ENCODE measurements at places on chromosomes 1 and 21. TPM values are rescaled to one million over a fixed set of nuclear protein-coding genes. Genes with fewer than 3 reads are reported as not detected.
A peak's percentile ranks its signal among the peaks of the same experiment; 100 is the strongest.

GRCh38 chr21:41887667-41888066 lies 8.5 kb upstream of the PRDM15 start:
- H3K4me3 ChIP-seq: no peak overlapping the region
- H3K27ac ChIP-seq: no peak overlapping the region
- DNase-seq: no peak

- peaks cover 13% of the 10 kb centered on the region for H3K4me1 ChIP-seq
- no peak overlapping the region for H3K4me3 ChIP-seq
- no peaks in the 10 kb centered on the region for H3K36me3 ChIP-seq
- DNase-seq: no peak
- no peak overlapping the region for H3K27ac ChIP-seq
Measured at GRCh38 chr1:58548371-58548770, 1.8 kb upstream of the OMA1 start.

DNA sequence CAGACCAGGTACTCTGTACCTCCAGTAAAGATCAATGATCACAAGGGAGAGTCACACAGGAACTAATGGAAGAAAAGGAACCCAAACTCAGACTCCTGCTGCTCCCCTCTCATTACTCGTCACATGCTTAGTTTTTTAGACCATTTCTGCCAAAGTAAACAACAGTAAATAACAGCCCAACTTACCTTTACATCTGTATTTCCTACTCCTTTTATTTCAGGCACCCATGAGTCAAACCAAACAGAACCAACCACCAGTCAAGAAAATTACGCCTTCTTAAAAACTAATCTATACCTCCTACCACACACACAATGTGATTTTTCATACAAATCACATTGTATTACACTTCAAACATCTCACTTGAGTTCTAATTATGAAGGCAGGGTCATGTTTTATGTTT lies 61.4 kb upstream of the HTR1D start:
- H3K27ac ChIP-seq: no peak overlapping the region
- DNase-seq: no peak
- H3K27me3 ChIP-seq: no peaks in the 10 kb centered on the region
- no peak overlapping the region for H3K4me3 ChIP-seq
- peaks cover 33% of the 10 kb centered on the region for H3K36me3 ChIP-seq
- H3K4me1 ChIP-seq: no peaks in the 10 kb centered on the region

DNA sequence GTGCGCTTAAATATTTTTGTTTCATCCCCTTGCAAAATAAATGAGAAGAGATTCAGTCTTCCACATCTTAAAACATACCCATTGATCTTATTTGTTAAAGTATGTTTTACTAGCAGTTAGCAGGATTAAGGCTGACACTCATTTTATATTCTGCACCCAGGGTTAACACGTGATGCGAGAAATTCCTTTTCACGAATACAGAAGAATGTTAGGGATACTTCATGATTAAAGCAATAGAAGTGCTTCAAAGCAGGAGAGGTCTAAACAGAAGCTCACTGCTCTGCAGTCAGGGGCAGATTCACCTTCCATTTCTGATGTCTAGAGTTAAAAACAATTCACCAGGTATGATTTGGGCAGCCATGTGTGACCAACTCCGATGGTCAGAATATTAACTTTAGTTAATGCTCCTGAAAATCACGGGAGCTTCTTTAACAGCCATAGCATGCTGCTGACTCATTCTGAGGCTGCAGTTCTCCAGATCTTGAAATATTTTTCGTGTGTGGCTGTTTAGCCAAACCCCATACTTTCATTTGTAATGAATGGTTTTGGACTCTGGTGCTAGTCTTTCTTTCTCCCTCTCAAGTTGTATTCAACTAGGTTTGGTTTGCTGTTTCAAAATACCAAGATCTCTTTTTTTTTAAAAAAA lies 19.7 kb downstream of the BCAR3 start:
- H3K27me3 ChIP-seq: no peaks in the 10 kb centered on the region
- peaks cover 8% of the 10 kb centered on the region for H3K4me1 ChIP-seq
- no peak overlapping the region for H3K4me3 ChIP-seq
- peak; percentile 19 for DNase-seq
- H3K36me3 ChIP-seq: no peaks in the 10 kb centered on the region

DNA sequence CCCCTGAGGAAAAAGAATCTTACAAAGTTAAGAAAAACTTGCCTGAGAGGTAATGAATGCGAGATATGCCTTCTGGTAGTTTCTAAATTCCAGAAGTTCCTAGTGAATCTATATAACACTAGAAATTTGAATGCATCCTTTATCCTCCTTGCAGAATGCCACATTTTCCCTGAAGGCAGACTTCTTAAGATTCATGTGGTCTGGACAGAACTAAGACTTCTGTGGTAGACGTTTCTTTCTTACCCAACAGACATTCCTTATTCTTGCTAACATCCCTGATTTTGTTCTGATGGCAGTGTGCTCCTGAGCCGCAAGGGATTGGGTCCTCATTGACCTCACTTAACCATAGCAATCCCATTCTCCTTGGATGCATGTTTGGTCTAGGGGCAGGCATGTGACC lies 121.3 kb upstream of the PAPPA2 start:
- no peaks in the 10 kb centered on the region for H3K36me3 ChIP-seq
- H3K4me3 ChIP-seq: no peak overlapping the region
- DNase-seq: no peak
- no peaks in the 10 kb centered on the region for H3K4me1 ChIP-seq
- H3K27ac ChIP-seq: no peak overlapping the region

GRCh38 chr1:214337511-214337910 lies 56.6 kb downstream of the SMYD2 start:
- no peaks in the 10 kb centered on the region for H3K4me1 ChIP-seq
- H3K27me3 ChIP-seq: no peaks in the 10 kb centered on the region
- DNase-seq: no peak
- H3K36me3 ChIP-seq: peaks cover 16% of the 10 kb centered on the region

GRCh38 chr1:173395762-173396161 lies 81.4 kb upstream of the PRDX6 start:
- no peaks in the 10 kb centered on the region for H3K36me3 ChIP-seq
- peaks cover 14% of the 10 kb centered on the region for H3K4me1 ChIP-seq
- H3K27me3 ChIP-seq: no peaks in the 10 kb centered on the region
- peak; percentile 26 for DNase-seq

- H3K27ac ChIP-seq: no peak overlapping the region
- no peaks in the 10 kb centered on the region for H3K4me1 ChIP-seq
- H3K27me3 ChIP-seq: peaks cover 69% of the 10 kb centered on the region
- no peak for DNase-seq
Measured at GRCh38 chr1:160167056-160167455, 15.7 kb downstream of the ATP1A4 start.

DNA sequence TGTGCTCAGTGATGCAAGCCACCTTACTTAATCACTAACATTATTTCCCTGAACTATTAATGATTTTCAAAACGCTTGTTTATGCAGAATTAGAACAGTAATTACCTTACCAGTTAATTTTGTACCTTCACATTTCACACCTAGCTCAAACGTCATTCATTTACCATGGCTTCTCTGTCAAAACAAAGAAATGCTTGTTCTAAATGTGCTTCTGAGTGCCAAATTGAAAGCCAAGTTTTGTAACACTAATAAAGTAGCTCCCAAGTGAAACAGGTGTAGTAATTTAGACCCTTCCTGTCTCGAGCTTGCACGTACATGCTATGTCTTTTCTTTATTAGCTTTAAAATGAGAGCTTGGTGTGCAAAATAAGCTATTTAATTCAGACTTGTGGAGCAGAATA lies 533.7 kb upstream of the PKN2 start:
- no peaks in the 10 kb centered on the region for H3K36me3 ChIP-seq
- no peaks in the 10 kb centered on the region for H3K27me3 ChIP-seq
- DNase-seq: no peak
- H3K4me1 ChIP-seq: no peaks in the 10 kb centered on the region

- no peak for DNase-seq
- no peaks in the 10 kb centered on the region for H3K4me1 ChIP-seq
- no peak overlapping the region for H3K4me3 ChIP-seq
- no peaks in the 10 kb centered on the region for H3K36me3 ChIP-seq
Measured at GRCh38 chr1:227459326-227459841, 104.0 kb upstream of the ZNF678 start.

DNA sequence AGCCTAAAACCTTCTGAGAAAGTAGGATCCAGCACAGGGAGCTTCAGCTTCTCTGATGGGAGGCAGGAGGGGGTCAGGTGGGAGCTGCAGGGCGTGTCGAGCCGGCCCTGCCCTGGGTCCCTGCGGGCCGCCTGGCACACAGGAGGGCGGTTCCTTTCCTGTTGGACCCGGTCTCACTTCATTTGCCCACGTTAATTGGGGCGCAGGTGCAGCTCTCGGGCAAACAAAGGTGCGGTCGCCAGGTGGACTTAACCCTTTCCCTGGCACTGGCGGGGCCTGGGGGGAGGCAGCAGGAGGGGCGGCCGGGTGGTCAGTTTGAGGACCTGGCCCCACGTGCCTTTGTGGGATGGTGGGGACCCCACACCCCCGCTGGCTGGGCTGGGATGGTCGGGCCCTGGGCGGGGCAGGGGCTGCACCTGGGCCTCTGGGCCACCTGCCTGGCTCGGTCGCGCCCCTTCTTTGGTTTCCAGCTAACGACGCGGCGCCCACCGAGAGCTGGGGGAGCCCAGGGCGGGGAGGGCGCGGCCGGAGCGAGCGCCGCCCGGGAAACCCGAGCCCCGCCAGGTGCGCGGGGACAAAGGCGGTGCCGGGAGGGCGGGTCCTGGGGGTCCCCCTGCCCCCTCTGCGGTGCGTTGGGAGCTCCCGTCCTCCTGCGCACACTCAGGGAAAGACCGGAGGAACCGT lies 20.8 kb upstream of the C1orf159 start:
- H3K4me3 ChIP-seq: no peak overlapping the region
- DNase-seq: peak; percentile 56
- H3K27me3 ChIP-seq: no peaks in the 10 kb centered on the region

DNA sequence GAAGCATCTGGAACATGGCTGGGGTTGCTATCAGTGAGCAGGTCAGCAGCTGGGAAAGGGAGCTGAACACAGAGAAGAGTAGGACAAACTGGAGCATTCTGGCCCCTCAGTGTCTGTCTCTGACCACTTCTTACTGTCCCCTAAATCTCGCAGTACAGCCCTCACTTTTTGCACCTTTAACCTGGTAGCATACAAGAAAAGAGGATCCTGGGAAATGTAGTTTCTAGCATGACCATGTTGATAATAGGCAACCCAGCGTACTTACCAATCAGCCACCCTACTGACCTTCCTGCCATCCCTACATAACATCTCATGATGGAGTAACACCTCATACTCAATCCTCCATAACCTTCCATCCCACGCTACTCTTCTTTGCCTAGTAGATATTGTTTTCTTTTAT lies 99.1 kb upstream of the RAVER2 start:
- H3K27ac ChIP-seq: no peak overlapping the region
- DNase-seq: no peak
- H3K4me1 ChIP-seq: no peaks in the 10 kb centered on the region
- H3K27me3 ChIP-seq: peaks cover 6% of the 10 kb centered on the region
- H3K4me3 ChIP-seq: no peak overlapping the region

- H3K27me3 ChIP-seq: no peaks in the 10 kb centered on the region
- H3K27ac ChIP-seq: no peak overlapping the region
- no peak overlapping the region for H3K4me3 ChIP-seq
Measured at GRCh38 chr21:29749957-29750356, 189.8 kb downstream of the GRIK1 start.

- H3K4me3 ChIP-seq: no peak overlapping the region
- H3K27ac ChIP-seq: no peak overlapping the region
- H3K27me3 ChIP-seq: peaks cover 23% of the 10 kb centered on the region
- DNase-seq: no peak
- no peaks in the 10 kb centered on the region for H3K36me3 ChIP-seq
Measured at GRCh38 chr1:24263746-24264145, 55.4 kb upstream of the GRHL3 start.

Gene ITLN2
- total RNA-seq: not detected

Gene SPATA17
- not detected for total RNA-seq

Gene C1QTNF12
- 3.7 TPM for total RNA-seq

Measured in K562 (cell line).